ENCODE measurements at places on chromosomes 7 and 10.

GRCh38 chr7:91264924-91265681 lies 870 bp downstream of the FZD1 start:
- DNase-seq: no peak

GRCh38 chr7:135150072-135150782 lies 2.4 kb downstream of the TMEM140 start:
- no peak for DNase-seq

DNA sequence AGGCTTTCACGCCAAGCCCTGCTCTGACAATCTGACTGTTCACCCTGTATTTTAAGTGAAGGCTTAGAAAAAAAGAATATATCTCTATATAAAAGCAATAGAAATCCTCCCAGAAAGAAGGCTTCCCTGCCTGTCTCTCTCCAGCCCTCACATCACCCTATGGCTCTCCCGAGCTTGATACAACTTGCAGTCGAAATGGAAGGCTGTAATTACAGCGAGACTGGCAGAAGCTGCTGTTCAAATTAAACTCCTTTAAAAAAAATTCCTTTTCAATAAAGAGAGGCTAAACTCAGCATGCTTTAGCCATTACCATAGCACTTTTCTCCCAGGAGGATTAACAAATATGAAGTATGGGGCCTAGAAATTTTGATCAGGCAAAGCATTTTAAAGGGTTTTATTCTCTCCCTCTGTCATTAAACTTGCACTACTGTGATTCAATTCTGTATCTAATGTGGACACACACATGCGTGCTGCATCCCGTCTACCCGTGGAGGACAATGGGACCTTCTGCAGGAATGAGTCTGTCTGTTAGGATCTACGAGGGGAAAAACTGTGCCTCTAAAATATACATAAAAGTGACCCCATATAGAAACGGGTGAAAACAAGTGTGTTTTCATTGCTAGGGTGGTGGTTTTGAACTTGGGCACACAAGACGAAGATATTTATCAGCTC lies 223.8 kb downstream of the USP6NL start:
- DNase-seq: no peak

- no peak for DNase-seq
Observed at GRCh38 chr7:50724526-50725520, 57.9 kb downstream of the GRB10 start.

- no peak for DNase-seq
Observed at GRCh38 chr10:77175631-77176222, 461.9 kb downstream of the KCNMA1 start.

DNA sequence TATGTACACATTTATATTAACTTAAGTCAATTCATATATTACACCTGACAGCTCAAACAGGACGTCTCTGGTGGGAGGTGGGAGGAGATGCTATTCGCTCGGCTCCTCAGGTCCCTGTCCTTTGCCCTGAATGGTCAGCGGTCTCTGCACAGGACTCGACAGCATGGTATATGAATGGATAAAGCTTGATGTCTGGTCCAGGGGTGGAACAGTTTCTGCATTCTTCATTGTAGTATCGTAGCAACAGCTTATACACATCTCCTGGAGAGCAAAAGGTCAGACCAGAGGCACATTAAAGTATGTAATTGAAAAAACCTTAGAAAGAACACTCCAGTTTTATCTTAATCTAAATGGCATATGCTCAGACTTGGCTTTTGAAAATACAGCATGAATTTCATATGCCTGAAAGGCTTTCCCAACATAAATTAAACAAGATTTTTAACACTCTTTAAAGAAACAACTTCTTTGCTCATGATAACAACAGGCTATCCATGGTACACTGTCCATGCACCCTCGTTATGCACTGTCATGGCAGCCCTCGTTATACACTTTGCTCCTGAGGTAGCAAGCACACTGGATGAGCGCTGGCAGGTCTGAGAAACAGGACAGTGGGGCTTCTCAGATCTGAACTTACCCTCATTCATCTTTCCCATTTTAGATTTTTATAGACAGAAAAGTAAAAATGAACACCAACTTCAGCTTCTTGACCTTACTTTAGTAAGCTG lies 57.3 kb upstream of the OGDHL start:
- DNase-seq: no peak

- DNase-seq: no peak
Observed at GRCh38 chr10:126198681-126199080, 189.6 kb downstream of the ADAM12 start.
